Stomach (tissue), 19 donors: ENCODE measurements at places on chromosomes 3 and 15. TPM values are rescaled to one million over a fixed set of nuclear protein-coding genes. Genes with fewer than 3 reads are reported as not detected.

DNA sequence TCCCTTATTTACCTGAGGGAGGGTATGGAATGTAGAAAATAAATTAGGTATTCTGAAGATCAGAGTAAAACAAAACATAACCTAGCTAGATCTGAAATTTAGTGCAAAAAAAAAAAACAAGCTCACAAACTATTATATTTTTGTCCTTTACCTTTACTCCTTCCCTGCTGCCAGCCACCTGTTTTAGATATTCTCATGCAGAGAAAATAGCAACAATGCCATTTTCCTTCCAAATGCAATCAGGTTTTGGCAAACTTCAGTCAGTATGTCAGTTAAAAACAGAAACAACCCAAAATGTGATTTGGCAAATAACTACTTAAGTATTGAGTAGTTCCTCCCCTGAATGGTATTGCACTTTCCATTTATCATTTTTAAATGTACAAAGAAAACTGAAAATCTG lies 35.8 kb downstream of the PEAK1 start:
- DNase-seq: no peak

DNA sequence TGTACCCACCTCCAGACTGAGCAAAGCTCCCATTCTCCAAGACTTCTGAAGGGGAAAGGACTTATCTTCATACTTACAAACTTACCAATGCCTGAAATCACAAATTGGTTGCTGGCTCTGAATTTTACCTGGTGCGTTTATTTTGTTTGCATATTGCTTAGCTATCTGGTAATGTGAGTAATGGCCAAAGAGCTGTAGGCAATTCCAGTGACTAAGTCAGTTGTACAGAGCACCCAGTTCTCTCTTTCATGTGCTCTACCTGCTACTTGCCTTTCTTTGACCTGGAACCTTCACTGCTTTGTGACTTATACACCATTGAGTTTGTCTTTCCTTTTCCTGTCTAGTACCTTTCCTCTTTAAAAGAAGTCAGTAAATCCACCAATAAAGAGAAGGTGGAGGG lies 755.9 kb upstream of the LMCD1 start:
- DNase-seq: no peak

- no peak for DNase-seq
These were observed 36.3 kb downstream of the PLA2G4D start for GRCh38 chr15:42057799-42058646.

Gene MOBP
- total RNA-seq: 0.29 TPM

Gene ROPN1
- total RNA-seq: not detected

DNA sequence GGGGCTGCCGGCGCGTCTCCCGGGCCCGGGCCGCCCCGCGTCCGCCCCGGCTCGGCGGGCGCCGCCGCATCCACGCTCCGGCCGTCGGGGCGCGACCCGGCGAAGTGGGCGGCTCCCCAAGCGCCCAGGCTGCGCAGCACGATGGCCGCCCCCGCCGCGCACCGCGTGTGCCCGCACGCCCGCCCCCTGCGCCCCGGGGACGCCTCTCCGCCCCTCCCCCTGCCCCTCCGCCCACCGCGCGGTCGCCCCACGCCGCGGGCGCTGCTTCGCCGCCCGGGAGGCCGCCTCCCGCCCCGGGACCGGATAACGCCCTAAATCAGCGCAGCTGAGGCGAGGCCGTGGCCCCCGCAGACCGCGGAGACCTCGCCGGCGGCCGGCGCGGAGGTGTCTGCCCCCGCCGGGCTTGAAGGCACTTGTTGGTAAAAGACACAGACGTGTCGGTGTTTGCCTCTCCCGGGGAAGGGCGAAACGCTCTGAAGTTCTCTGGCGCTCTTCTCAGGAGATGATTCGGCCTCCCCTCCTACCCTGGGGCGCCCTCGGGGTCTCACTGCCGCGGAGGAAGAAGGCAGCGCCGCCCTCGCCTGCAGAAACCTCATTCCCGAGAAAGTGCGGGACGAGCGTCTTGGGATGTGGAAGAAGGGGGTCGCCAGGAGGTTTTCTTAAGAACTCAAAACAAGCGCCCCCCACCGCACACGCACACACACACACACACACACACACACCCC lies at the start of gene BNC1:
Gene BNC1 (minus strand): TSS at position 106 of the 725 bp plus-strand sequence. CDS start 36 bp downstream, at position 70.
- no peak for DNase-seq

Gene HPS3
- total RNA-seq: 14.6 TPM

Gene CHDH
- 8.2 TPM for total RNA-seq

- no peak for DNase-seq
These were observed 33.6 kb downstream of the PLSCR4 start for GRCh38 chr3:146217324-146217723.
